ENCODE measurements at places on chromosomes 16 and 17.

DNA sequence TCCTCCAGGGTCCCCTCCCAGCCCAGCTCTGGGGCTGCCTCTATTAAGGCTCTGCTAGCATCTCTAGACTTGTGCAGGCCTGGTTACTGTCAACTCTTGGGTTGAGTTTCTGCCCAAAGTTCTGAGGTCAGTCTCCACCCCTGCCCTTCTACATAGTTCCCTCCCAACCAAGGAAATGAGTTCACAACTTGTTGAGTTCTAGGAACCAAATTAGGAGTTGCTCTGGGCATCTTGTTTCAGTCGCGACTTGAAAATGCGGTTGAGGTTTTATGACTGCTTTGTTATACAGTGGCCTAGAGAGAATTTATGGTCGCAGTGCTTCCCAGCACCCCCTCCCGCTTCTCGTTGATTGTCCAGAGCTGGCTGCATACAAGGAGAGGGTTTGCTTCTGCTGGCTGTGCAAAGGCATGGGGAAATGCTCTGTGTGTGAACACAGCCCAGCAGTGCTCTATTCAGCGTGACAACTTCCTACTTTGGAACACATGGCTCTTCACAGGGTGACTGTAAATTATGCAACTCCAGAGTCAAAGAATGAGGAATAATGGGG is 20.2 kb downstream of the GNAO1 start:
- DNase-seq, result no peak

- DNase-seq, result no peak
These were observed 143.4 kb upstream of the HS3ST2 start for GRCh38 chr16:22670551-22671041.

DNA sequence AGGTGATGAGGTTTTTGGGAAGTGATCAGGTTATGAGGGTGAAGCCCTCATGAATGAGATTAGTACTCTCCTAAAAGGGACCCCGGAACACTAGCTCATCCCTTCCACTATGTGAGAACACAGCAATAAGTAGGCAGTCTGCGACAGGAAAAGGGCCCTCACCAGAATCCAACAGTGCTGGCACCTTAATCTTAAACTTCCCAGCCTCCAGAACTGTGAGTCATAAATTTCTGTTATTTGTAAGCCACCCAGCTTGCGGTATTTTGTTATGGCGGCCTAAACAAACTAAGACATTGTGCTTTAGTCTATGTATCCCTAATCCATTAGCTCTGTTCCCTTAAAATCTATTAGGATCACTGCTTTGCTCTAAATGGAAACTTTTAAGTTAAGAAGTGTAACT is 8.5 kb downstream of the SLFN12 start:
- DNase-seq, result no peak

GRCh38 chr17:36592316-36592715 is 637 bp downstream of the DHRS11 start:
- peak; percentile 11 for DNase-seq

- DNase-seq, result no peak
These were observed 18.5 kb downstream of the ANKRD40 start for GRCh38 chr17:50689251-50689650.

GRCh38 chr17:42034059-42034458 is 14.2 kb downstream of the NKIRAS2 start:
- peak; percentile 23 for DNase-seq

- no peak for DNase-seq
These were observed 452.1 kb downstream of the WWOX start for GRCh38 chr16:78551487-78552085.

DNA sequence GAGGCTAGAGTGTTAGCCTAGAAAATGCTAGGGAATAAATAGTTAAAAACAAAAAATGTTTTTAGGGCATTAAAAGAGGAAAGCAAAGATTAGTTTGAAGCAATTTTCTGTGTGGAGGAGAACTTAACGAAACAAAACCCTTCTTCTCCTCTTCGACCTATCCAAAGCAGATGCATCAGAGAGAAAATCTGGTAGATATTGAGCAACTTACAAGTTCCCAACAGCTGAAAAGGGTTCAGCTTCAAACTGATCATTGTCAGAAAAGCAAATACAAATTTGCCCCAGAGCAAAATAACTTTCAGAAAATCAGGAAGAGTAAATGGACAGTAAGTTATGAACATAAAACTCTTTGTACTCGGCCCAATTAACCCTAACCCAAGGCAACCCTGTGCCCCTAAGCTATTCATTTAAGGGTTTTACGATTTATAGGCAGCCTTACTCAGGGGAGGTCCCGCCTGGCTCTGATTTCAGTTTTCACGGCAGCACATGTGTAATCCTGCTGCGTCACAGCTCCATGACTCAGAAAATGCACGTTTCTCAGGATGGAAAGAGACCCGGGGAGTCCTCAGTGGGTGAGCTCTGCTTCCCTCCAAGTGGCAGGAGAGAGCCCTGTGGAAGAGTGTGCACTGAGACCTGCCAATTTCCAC is 405.7 kb upstream of the SALL1 start:
- DNase-seq, result no peak

GRCh38 chr16:48408688-48409087 is 23.5 kb upstream of the SIAH1 start:
- DNase-seq, result no peak

- no peak for DNase-seq
These were observed 16.5 kb upstream of the SLC38A8 start for GRCh38 chr16:84059111-84059510.

DNA sequence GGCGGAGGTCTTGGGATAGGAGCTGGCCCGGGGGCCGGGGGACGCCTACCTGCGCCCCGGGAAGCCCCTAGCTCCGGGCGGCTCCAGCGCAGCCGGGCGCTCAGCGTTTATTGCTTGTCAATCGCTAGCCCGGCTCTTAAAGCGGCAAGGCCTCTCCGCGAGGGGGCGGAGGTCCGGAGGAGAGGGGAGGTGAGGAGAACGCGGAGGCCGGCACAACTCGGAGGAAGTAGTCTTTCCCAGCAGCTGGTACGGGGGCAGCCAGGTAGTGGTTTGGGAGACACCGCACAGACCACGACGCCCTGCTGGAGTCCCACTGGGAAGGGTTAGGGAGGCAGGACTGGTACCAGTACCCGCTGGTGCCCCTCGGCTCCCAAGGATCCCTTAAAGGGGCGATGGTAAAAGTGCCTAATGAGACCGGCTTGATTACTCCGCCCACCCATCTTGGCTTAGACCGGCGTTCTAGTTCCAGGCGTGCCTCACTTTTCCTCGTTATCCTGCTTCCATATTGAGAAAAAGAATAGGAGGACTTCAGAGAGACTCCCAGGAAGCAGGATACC is at the start of gene MPP2:
MPP2 (minus strand) TSS at position 112 of the 557 bp plus-strand sequence. CDS start 3,076 bp downstream, outside the sequence.
- DNase-seq, result peak; percentile 54

DNA sequence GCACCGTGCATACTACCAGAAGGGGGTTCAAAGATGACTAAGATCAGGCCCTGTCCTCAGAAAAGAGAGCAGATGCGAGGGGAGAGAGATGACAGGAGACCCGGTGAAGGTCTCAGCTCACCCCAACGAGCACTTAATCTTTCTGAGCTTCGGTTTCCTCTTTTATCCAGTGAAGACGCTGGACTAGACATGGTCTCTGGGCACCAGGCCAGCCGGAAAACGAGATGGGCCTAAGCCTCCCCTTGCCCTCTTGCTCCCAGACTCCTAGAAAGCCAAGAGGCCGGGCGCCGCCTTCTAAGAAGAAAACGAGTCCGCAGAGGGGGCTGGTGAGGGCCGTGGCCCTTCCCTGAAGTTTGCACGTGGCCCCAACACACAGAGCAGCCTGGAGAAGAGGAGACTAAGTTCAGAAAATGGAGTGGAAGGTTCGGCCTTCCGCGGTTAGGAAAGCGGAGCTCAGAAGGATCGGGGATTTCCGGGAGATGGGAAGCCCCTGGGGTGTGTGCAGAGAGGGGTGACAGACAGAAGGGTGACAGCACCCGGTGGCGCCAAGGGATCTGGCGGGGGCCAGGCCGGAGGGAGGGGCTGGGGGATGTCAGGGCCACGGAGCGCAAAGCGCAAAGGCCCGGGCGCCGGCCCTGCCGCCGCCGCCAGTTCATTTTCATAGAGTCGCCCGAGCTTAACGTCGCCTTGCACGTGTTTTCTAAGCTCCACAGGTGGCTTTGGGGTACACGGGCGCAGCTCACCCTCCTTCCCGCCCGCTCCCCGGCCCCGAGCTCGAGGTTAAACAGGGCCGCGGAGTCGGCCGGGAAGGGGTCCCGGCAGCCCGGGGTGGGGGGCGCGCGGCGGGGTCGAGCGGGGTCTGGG is 42.1 kb upstream of the BHLHA9 start:
- DNase-seq, result no peak

- DNase-seq, result no peak
These were observed 109.3 kb upstream of the TNRC6C start for GRCh38 chr17:77849239-77849638.

GRCh38 chr16:55138298-55138697 is 185.7 kb upstream of the IRX6 start:
- no peak for DNase-seq

All from NCI-H524 treated with DMSO at 0.1 percent for 48 hours (cell line).